Skeletal muscle cell (primary cell): ENCODE measurements at places on chromosomes 11 and 22.

DNA sequence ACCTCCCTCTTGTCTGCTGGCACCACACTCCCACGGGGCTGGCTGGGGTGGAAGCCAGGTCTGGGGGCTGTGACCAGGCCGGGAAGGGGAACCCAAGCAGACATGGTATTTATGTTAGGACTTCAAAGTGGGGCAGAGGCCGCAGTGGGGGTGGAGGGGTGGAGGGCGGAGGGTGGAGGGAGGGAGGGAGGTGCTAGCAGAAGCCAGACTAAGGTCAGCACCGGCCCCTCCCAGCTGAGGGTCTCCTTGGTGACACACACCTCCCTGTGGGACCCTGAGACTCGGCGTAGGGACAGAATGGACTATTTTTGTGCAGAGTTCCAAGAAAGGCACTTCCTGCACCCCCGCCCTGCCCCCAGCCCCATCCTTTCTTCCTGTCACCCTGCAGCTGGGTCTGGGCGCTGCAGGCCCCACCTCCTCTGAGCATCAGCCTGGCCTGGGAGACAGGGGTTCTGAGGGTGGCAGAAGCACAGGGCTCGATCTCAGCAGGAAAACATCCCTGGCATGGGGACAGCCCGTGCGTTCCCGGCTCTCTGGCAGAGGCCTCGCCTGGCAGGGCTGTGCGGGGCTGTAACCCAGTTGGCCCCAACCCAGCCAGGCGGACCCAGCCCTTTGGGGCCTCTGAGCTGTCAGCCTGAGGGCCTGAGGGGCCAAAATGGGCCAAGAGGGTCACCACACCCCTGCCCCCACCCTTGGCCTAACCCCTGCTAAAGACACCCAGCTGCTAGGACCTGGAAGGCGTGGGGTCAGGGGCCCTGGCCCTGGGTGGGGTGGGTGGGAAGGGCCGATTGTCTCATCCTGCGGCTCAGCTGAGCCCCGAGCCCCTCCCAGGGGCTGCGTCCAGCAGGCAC is 9.6 kb upstream of the CD248 start:
- DNase-seq = no peak

- DNase-seq = no peak
Observed at GRCh38 chr11:102868339-102868738, 6.4 kb downstream of the MMP12 start.

DNA sequence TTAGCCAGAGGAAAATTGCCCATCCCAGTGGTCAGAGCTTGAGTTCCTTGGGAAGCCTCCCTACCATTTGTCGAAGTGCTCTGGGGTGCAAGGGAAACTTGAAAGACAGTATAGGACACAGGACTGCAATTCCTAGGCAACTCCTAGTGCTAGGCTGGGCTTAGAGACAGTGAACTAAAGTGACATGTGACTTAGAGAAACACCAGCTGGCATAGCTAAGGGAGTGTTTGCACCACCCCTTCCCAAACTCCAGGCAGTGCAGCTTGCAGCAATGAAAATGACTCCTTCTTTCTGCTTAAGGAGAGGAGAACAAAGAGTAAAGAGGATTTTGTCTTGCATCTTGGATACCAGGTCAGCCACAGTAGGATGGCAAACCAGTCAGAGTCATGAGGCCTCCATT is 388.0 kb downstream of the DYNC2H1 start:
- no peak for DNase-seq

GRCh38 chr11:80024119-80024518 is 583.3 kb upstream of the TENM4 start:
- no peak for DNase-seq

DNA sequence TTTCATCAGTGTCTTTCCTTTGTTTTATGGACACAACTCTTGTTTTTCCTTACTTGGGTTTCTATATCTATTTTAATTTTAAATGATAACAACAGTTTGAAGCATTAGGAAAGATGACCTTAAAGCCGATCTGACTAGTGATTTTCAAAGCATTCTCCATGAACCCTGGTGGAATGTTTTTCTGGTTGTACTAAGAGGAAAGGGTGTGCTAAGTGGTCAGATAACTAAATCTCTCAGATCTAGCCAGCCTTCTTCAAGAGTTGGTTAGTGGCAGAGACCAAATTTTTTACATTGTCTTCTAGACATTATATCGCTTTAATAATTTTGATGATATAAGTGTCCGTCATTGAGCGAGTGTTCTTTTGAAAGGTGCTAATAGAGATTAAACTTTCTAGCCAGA is 134.4 kb downstream of the METTL15 start:
- DNase-seq = no peak

- DNase-seq = no peak
Observed at GRCh38 chr11:114060392-114061047, 1.0 kb downstream of the ZBTB16 start.

GRCh38 chr11:79039122-79039521 is 401.7 kb downstream of the TENM4 start:
- DNase-seq = peak; percentile 19

- no peak for DNase-seq
Observed at GRCh38 chr11:24406980-24407379, 89.9 kb upstream of the LUZP2 start.

- no peak for DNase-seq
Observed at GRCh38 chr11:59008947-59009346, 69.7 kb downstream of the GLYATL1 start.

- DNase-seq = peak; percentile 43
Observed at GRCh38 chr11:45102810-45103621, 43.4 kb upstream of the PRDM11 start.

DNA sequence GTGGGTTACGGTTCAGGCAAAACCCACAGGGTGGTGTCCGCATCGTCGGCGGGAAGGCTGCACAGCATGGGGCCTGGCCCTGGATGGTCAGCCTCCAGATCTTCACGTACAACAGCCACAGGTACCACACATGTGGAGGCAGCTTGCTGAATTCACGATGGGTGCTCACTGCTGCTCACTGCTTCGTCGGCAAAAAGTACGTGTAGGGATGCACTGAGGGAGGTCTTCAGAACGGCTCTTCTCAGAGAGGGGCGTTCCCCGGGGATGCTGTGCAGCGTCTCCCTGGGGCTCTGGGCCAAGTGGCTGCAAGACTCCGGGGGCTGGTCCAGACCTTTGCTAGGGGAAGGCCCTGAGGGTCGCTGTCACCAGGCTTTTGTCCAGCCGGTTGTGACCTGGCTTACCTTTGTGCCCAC is 1.3 kb downstream of the ACR start:
- no peak for DNase-seq

DNA sequence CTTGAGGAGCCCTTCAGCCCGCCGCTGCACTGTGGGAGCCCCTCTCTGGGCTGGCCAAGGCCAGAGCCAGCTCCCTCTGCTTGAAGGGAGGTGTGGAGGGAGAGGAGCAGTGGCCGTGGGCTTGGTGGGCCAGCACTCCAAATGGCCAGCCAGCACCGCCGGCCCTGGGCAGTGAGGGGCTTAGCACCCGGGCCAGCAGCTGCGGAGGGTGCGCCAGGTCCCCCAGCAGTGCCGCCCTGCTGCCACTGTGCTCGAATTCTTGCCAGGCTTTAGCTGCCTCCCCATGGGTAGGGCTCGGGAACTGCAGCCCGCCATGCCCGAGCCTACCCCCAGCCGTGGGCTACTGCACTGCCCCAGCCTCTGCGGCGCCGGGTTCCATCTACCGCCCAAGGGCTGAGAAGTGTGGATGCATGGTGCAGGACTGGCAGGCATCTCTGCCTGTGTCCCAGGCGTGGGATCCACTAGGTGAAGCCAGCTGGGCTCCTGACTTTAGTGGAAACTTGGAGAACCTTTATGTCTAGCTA is 82.7 kb downstream of the KCNA4 start:
- DNase-seq = no peak

- DNase-seq = no peak
Observed at GRCh38 chr22:33842006-33842354, 78.3 kb downstream of the LARGE1 start.

GRCh38 chr11:128036556-128037093 is 550.7 kb downstream of the ETS1 start:
- no peak for DNase-seq

- DNase-seq = no peak
Observed at GRCh38 chr11:6307876-6308275, 12.4 kb downstream of the CAVIN3 start.

- no peak for DNase-seq
Observed at GRCh38 chr11:7467652-7468051, 17.7 kb upstream of the OLFML1 start.

GRCh38 chr11:70823771-70824170 is 425.4 kb downstream of the CTTN start:
- no peak for DNase-seq

GRCh38 chr11:81874635-81875034 is 859.0 kb downstream of the FAM181B start:
- DNase-seq = no peak

DNA sequence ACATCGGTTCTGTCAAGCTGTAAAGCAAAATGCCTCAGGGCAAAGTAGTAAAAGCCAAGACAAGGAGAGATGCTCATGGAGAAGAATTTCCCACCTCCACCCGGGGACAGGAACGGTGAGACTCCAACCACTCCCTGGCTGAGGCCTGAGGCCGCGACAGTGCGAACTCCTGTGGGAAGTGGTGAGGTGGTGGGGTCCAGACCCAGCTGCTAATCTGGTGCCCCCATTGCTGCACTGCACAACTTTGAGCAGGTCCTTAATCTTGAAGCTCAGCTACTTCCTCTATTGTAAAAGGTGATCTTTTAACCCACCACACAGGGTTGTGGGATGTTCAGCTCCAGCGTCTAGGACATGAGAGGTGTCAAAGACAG is 83.9 kb downstream of the ZC3H12C start:
- no peak for DNase-seq

DNA sequence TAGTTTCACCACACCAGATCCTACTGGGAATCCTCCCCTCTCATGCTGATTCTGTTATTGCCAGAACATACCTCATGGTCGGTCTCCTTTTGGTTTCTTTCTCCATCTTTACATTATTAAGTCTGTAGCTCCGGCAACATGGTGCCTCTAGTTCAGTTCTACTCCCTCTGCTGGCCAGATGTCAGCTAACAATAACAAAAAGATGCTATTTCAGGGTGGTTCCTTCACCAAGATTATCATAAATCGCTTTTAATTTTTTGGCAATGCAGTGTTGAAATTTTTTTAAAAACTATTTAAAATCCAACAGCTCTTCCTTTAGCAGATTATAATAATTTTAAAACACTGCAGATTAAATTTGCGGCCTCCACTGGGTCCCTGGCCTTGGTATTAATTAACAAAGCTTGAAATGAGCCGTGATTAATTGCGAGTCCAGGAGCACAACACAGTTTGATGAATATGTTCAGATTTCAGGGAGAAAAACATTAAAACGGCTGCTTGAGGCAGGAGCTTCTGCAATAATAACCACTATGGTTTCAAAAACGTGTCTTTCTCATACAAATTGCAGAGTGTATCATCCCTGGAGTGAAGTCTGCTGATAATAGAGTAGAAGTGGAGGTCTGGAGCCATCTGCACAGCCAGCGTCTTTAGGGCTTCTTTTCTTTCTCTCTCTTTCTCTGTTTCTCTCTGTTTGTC is 492.9 kb upstream of the KIRREL3 start:
- DNase-seq = no peak

- no peak for DNase-seq
Observed at GRCh38 chr11:34335331-34335730, 22.5 kb downstream of the ABTB2 start.

GRCh38 chr11:117201658-117202305 is 2.6 kb downstream of the TAGLN start:
- no peak for DNase-seq

GRCh38 chr11:76090174-76090573 is 116.1 kb downstream of the WNT11 start:
- DNase-seq = no peak

- no peak for DNase-seq
Observed at GRCh38 chr22:25883482-25884033, 141.6 kb downstream of the MYO18B start.

- DNase-seq = no peak
Observed at GRCh38 chr22:40635940-40636379, 559 bp downstream of the MRTFA start.

DNA sequence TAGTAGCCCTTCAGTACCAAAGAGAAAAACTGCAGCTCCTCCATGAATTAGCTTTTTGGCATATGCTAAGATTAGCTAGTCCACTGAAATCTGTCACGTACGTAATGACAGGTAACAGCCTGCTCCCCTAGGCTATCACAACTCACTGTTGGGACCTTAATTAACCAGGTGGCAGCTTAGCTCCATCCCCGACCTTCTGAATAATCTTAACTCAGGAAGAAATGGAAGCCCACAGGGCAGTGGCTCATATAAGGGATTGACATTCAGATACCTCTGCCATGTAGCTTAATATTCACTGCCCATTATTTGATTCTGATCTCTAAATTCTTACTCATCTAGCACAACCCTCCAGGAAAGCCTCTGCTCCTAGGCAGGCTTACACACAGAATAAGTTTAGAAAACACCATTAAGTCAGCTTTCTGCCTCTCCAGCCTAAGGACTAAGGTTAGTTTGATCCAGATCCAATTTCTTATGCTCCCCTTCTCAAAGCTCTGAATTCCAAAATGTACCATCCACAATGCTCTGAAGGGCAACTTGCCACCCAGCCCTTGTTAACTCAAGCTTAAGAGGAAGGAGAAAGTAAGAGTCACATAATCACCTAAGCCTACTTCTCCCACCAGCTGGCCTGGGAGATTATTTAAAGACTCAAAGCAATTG is 5.0 kb downstream of the HSPA8 start:
- DNase-seq = no peak

- peak; percentile 81 for DNase-seq
Observed at GRCh38 chr11:47946682-47947559, 33.4 kb upstream of the PTPRJ start.

- no peak for DNase-seq
Observed at GRCh38 chr11:73528013-73528412, 69.9 kb downstream of the FAM168A start.

GRCh38 chr11:70899616-70900015 is 352.8 kb downstream of the SHANK2 start:
- DNase-seq = no peak

DNA sequence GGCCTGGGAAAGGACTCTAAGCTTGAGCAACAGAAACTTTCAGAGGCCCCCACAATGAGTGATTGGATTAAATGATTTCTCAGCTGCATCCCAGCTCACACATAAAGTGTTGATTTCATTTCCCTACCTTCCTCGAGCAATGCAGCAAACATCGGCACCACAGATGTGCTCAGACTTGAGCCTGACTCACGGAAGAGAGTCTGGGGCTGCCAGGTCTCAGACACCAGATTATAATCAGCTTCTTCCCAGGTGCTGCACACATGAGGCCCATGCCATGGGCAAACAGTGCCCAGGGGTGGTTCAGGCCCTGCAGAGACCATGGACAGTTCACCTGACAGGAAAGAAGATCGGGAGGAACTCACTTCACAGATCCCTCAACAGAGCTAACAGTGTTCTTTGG is 226.6 kb upstream of the TENM4 start:
- DNase-seq = no peak

- no peak for DNase-seq
Observed at GRCh38 chr22:17746916-17747315, 27.4 kb downstream of the BID start.

- DNase-seq = no peak
Observed at GRCh38 chr11:118783724-118784495, 7.1 kb downstream of the DDX6 start.
